ENCODE measurements at places on chromosomes 1 and 21. TPM values are rescaled to one million over a fixed set of nuclear protein-coding genes. Genes with fewer than 3 reads are reported as not detected.

Gene SLAMF1
- not detected for polyA plus RNA-seq

Gene KHDRBS1
- 153 TPM for polyA plus RNA-seq

Gene TP73
- 1.0 TPM for polyA plus RNA-seq

Gene IVL
- not detected for polyA plus RNA-seq

Gene CACNA1S
- 0.23 TPM for polyA plus RNA-seq

Gene AADACL4
- not detected for polyA plus RNA-seq

Gene ZNF683
- polyA plus RNA-seq: 0.14 TPM

Gene TMPRSS3
- 0.08 TPM for polyA plus RNA-seq

Gene CAPN8
- polyA plus RNA-seq: 0.99 TPM

Gene PGLYRP3
- not detected for polyA plus RNA-seq

Gene MED8
- 45.7 TPM for polyA plus RNA-seq

Gene PGLYRP4
- not detected for polyA plus RNA-seq

Gene IL19
- polyA plus RNA-seq: not detected

Gene NPPA
- polyA plus RNA-seq: 4.7 TPM

Gene ETV3L
- not detected for polyA plus RNA-seq
